ENCODE measurements at places on chromosomes 2 and 18.

GRCh38 chr2:1052771-1053191 is 102.1 kb downstream of the SNTG2 start:
- no peak for DNase-seq

- DNase-seq: no peak
Observed at GRCh38 chr2:937530-937929, 13.1 kb upstream of the SNTG2 start.

- no peak for DNase-seq
Observed at GRCh38 chr2:177029901-177030300, 182.7 kb upstream of the HNRNPA3 start.

DNA sequence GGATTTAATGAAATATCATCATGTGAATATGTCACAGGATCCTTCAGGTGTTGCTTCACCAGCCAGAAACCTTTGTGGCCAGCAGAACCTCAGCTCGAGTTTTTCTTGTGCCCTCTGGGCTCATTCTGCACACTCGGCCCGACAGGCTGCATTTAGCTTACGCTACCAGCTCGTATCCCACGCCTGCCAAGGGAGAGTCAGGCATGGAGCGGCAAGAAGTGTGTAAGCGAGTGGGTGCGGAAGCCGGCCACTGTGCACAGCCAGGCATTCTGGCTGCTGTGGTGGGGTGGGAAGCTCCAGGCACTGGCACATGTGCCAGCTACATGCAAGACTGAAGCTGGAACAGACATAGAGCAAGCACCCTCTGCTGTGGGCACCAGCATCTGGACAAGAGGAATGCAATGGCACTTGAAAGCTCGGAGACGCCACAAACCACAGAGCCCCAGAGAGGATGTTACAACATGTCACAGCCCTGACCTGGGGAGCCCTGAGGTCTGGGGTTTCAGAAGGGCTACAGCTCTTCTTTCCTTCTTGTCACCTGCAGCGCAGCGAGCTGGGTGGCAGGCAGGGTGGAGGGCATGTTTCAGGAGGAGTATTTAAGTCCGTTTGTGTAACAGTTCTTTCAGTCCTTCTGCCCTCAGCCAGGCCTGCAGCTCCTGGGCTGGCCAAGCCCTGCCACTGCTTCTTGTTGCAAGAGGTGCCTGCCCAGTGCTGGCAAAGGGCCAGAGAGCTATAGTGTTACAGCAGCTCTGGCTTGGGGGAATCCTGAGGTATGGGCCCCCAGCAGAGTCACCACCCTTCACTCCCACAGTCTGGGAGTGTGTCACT is 257.3 kb upstream of the HNMT start:
- no peak for DNase-seq

DNA sequence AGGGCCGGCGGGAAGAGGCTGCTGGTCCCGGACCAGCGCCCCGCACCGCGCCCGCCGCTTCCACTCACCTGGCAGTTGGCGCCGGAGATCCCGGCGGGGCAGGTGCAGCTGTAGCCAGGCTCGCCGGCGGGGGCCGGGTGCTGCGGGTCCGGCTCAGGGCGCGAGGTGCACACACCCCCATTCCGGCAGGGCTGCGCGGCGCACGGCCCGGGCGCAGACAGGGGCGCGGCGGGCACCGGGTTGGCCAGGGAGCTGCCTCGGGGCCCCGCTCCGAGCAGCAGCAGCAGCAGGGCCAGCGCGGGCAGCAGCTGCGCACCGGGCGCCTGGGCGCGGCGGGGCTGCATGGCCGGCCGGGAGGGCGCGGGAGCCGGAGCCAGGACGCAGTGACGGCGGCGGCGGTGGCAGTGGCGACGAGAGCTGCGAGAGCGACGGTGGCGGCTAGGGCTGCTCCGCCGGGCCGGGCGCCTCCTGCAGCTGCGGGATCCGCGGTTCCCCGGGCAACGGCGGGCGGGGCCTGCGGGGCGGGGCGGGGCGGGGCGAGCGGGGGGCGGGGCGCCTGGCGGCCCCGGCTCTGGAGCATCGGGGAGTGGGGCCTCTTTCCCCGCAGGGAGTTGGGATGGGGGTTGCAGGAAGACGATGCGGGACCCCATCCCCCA is at the start of gene DNER:
Gene DNER (minus strand): TSS at position 476 of the 656 bp plus-strand sequence. CDS start 132 bp downstream, at position 344.
- DNase-seq: peak; percentile 66

DNA sequence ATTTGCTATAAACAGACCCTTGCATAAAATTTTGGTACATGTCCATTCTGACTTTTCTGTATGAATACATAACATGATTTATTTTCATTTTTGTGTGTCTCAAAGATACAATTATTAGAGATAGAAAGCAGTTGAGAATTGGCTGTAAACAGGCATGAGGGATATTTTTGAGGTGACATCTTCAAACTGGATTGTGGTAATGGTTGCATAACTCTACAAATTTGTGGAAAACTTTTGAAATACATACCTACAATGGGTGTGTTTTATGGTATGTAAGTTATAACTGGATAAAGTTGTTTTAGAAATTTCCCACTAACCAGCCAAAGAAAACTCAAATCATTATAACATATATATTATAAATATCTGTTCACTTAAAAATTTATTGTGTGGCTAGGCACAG is 39.6 kb downstream of the GREB1L start:
- no peak for DNase-seq

DNA sequence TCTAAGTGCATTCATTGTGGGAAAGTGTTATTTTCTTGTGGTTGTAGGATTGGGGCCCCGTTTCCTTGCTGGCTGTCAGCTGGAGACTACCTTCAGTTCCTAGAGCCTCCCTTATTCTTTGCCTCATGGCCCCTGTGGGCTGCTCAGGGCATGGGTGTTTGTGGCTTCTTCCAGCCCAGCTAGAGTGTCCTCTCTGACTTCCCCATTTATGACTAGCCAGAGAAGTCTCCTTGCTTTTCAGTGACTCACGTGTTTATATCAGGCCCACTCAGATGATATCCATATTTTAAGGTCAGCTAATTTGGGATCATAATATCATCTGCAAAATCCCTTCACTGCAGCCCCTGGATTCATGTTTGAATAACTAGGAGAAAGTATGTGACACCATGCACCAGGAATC is 62.8 kb downstream of the DTNA start:
- DNase-seq: no peak

DNA sequence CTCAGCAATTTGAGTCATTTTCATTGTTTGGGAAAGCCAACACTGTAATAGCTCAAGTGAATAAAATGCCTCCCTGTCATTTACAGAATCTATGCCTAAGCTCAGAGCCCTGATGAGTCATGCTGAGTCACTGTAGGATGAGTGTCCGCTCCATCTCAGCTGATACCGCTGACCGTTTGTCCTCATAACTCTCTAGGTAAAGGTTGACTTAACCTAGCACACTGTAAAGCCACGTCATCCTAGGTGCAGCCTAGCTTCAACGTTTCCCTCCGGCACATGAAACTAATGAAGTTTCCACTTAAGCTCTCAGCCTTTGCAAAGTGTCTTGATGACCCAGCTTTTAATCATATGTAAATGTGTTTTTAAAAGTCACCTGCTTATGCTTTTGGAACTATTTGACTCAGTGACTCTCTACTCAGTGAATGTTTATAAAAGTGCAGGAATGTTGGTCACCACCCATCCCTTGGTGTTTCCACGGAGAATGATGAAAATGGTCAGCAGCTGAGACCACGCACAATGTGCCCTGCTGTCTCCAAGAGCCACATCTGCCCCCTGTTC is 154.0 kb downstream of the PMAIP1 start:
- no peak for DNase-seq

- no peak for DNase-seq
Observed at GRCh38 chr18:61612517-61612916, 279.3 kb downstream of the CDH20 start.

- no peak for DNase-seq
Observed at GRCh38 chr2:113228991-113229716, 49.6 kb downstream of the PAX8 start.

GRCh38 chr2:174051741-174052583 is 86.8 kb upstream of the SP3 start:
- DNase-seq: no peak

DNA sequence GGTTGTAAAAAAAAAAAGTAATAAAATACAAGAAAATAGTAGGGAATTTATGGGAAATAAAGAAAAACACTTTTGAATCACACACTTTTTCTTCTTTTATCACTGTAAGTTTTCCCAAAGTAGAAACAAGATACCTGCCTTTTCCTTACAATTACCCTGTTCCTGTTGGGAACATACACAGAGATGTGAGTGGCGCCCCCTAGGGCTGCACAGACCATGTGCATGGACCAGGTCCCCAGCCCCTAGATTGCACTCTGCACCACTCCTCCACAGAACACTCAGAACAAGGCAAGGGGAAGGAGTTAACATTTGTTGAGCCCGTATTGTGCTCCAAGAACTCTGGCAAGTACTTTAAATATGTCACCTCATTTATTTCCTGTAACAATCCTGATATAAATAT is 118.7 kb upstream of the NRP2 start:
- no peak for DNase-seq

- no peak for DNase-seq
Observed at GRCh38 chr2:199543606-199544172, 86.0 kb upstream of the SATB2 start.

- DNase-seq: no peak
Observed at GRCh38 chr18:9594823-9595596, 19.3 kb downstream of the PPP4R1 start.

- no peak for DNase-seq
Observed at GRCh38 chr18:25795213-25795612, 295.2 kb downstream of the SS18 start.

- no peak for DNase-seq
Observed at GRCh38 chr2:239345251-239345650, 55.6 kb downstream of the HDAC4 start.

GRCh38 chr2:69054431-69054830 is 41.5 kb downstream of the ANTXR1 start:
- DNase-seq: no peak

DNA sequence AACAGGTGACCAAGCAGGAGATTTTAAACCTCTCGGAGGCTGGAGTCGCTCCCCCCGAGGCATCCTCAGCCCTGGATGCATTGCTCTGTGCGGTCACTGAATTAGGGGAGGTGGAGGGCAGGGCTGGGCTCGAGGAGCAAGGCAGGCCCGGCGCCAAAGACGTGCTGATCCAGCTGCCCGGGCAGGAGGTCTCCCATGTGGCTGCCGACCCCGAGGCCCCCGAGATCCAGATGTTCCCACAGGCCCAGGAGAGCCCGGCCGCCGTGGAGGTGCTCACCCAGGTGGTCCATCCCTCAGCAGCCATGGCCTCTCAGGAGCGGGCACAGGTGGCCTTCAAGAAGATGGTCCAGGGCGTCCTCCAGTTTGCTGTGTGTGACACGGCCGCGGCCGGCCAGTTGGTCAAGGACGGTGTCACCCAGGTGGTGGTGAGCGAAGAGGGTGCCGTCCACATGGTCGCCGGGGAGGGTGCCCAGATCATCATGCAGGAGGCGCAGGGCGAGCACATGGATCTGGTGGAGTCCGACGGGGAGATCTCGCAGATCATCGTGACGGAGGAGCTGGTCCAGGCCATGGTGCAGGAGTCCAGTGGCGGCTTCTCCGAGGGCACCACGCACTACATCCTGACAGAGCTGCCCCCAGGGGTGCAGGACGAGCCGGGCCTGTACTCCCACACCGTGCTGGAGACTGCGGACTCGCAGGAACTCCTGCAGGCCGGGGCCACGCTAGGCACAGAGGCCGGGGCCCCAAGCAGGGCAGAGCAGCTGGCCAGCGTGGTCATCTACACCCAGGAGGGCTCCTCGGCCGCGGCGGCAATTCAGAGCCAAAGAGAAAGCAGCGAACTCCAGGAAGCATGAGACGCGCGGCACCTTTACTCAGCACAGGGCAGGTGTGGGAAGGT is 145.1 kb downstream of the PTGR3 start:
- DNase-seq: no peak

DNA sequence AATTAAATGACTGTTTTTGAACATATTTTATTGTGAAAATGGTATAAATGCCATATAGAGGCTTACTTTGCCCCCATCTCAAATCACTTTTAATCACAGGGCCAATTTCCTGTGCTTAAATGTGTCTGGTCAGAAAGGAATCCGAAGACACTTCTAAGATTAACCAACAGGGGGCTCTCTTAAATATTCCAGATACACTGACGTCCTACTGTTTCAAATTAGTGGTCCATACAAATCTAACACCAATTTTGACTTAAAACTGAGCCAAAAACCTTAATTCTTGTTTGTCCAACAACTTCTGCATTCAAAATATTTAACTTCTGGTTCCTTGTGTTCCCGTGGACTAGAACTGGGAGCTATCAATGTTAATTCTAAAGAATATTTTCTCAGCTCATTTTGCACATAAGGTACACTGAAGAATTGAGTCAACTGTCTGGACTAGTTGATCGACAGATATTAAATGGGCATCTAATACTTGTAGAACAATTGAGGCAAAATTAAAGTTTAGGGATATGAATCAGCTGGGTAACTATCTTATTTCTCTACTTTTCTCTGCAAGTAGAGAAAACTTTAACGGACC is 557.5 kb downstream of the ARHGAP15 start:
- DNase-seq: no peak

DNA sequence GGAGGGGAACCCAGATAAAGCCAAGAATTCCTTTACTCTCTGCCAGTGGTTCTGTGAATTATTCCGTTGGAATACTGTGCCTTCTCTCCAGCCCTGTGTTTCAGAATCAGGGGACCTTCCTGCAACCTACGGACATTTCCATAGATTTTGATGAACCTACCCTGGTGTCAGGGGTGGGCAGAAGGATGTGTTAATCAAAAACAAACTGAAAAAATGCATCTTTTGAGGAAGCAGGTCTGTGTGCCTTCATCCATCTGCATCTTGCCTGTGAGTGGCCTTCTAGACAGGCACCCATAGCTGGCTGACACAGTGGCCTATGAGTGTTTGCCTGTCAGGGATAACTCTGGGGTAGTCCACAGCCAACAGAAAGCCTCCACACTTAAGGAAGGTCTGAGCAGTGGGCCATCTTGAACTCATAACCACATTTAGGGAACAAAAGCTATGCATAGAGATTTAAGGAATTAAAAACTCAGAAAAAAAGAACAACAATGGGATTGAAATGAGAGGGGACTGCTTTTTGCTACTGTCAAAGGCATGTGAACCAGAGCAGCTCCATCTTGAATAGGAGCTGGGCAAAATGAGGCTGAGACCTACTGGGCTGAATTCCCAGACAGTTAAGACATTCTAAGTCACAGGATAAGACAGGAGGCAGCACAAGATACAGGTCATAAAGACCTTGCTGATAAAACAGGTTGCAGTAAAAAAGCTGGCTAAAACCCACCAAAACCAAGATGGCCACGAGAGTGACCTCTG is 45.9 kb upstream of the ITGA6 start:
- no peak for DNase-seq
